ENCODE measurements at places on chromosomes 16 and 17.

- no peak for DNase-seq
Observed at GRCh38 chr17:33091271-33091670, 99.6 kb downstream of the SPACA3 start.

- no peak for DNase-seq
Observed at GRCh38 chr17:40936976-40937375, 470 bp downstream of the KRT23 start.

GRCh38 chr17:66829386-66829864, 5.5 kb upstream of the CACNG5 start:
- no peak for DNase-seq

- DNase-seq: no peak
Observed at GRCh38 chr17:14297161-14297851, 3.6 kb upstream of the HS3ST3B1 start.

- no peak for DNase-seq
Observed at GRCh38 chr17:78598013-78598471, 20.8 kb upstream of the DNAH17 start.

DNA sequence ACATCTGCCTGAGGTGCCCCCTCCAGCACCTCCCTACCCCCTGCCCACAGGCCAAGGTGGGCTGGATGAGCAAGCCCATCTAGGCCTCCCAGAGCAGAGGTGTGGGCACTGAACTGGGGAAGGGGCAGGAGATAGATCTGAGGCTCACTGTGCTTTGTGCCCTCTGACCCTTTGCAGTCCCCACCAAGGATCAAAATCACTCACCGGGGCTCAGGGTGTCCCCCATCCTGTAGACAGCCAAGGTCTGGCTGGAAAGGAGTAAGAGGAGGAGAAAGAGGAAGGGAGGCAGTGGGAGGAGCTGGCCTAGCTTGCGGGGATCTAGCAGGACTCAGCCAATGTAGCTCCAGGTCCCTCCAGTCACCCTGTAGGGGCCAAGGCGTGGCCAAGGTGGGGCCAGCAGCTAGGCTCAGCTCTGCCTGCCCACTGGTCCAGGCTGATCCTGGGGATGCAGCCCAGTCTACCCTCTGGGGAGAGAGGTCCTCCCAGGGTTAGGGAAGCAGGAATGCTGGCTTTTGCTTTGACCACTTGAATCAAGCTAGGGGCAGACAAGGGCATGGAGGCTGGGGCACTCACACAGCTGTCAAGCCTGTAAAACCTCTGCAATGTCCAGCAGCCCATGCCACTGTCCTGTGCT, 1.8 kb downstream of the SLC12A4 start:
- no peak for DNase-seq

Measured in activated T-cell treated with anti-CD3 and anti-CD28 coated beads for 24 hours (primary cell).